Muscle of leg (tissue), 16 donors: ENCODE measurements at places on chromosomes 3 and 15. TPM values are rescaled to one million over a fixed set of nuclear protein-coding genes. Genes with fewer than 3 reads are reported as not detected.

DNA sequence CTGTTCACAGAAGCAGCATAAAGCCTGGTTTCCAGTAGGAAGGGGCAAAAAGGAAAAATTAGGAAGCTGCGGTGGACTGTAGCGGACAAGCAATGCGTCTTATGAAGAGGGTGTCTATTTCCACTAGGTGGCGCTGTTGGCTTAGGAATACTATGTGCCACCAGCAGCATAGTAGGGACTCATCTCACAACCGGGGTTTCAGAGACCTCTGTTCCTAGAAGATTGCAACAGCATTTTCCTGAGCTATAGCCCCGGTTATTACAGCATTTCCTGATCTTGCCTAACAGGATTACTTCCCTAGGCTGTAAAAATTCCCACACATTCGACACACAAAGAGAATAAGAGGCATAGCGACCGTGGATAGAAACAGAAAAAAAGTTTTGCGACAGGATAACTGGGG lies 683.0 kb downstream of the TBL1XR1 start:
- DNase-seq: no peak

The DOCK3 gene
- 0.18 TPM for total RNA-seq

The PRR23E gene
- total RNA-seq: not detected

The NGLY1 gene
- 32.5 TPM for total RNA-seq

The IL1RAP gene
- total RNA-seq: 15.4 TPM
